ENCODE measurements at places on chromosomes 2 and 18.

- no peak for DNase-seq
Measured at GRCh38 chr2:39615675-39616074, 50.0 kb upstream of the TMEM178A start.

DNA sequence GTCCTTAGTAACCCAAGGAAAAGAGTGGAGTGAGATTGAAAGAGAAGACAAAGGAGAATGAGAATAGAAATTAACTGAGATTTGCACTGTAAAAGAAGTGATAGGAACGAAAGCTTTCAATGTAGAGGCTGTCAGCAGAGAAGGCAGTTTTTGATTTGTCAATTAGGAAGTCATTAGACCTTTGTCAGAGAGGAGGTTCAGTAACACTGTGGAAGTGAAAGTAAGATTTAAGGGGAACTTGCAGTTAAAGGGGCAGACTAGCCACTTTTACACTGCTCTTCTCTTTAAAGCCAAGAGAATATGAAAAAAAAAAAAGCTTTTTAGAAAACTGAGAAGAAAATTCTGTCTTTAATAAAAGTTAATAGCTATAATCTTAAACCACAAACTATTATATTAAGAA is 11.5 kb upstream of the KYNU start:
- no peak for DNase-seq

- DNase-seq, result no peak
Measured at GRCh38 chr18:13269521-13270011, 51.0 kb downstream of the LDLRAD4 start.

DNA sequence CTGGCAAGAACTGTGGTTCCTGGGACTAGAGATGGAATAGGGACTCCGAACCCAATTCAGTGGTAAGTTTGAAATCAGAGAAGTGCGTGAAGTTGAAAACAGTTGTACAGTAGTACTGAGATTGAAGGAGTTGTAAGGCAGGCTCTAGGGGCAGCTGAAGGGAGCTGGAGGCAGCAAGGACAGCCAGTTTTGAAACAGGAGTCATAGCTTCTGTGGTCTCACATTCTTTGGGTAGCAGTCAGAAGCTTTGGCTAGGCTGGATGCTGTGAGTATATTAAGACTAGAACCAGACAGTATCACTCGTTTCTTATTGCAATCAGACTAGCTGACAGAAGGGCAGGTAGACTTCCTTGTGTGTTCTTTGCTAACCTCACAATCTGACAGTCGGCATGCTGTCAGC is 64.5 kb upstream of the ADAM23 start:
- DNase-seq, result no peak
